Stimulated activated CD8-positive, alpha-beta memory T cell treated with anti-CD3 and anti-CD28 coated beads, Interleukin-4, amount 100 ng/mL, for 1 hour (primary cell): ENCODE measurements at places on chromosomes 2 and 18.

GRCh38 chr2:171598713-171599319 lies 76.5 kb downstream of the CYBRD1 start:
- peak; percentile 6 for DNase-seq

GRCh38 chr2:142992840-142993239 lies 115.4 kb downstream of the KYNU start:
- DNase-seq = no peak

GRCh38 chr2:69224512-69224837 lies 162.6 kb downstream of the GFPT1 start:
- DNase-seq = no peak

DNA sequence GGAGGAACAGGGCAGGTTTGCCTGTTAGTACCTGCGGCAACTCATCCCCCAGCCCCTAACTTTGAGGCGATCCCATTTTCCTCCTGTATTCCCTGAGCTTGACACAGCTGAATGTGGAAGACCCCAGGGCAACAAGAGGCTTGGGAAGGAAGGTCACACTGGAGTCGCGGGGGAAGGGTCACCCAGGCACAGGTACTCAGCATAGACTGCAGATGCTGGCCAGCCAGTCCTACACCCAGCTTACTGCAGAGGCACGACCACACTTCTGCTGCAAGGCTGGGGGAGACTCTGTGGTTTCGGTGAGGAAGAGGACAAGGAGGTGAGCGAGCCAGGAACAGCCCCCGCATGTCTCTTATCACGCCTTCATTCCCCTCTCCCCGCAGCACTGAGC lies 91.5 kb downstream of the MALT1 start:
- DNase-seq = no peak

- no peak for DNase-seq
Observed at GRCh38 chr2:120850551-120850950, 114.9 kb downstream of the GLI2 start.

GRCh38 chr18:54229421-54230059 lies 5.1 kb upstream of the MBD2 start:
- no peak for DNase-seq

- no peak for DNase-seq
Observed at GRCh38 chr2:38634684-38635083, 31.2 kb upstream of the GALM start.

- no peak for DNase-seq
Observed at GRCh38 chr18:33805592-33805991, 227.6 kb downstream of the ASXL3 start.

DNA sequence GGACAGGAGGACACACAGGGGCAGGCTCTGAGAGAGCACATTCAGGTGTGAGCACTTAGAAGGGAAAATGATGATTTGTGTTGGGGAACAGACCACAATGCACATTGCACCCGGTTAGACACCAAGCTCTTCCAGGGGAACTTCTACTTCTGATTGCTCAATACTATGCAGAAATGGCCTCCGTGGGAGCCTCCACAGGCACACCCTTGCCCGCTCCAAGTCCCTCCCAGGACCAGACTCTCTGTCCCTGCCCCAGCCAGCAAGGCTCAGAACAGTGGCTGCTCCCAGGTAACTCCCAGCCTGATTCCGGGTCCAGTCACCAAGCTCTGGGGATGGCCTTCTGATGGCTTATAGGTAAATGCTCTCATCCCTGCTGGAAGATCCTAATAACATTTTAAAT lies 56.2 kb downstream of the BCL2L11 start:
- DNase-seq = no peak

- no peak for DNase-seq
Observed at GRCh38 chr2:20107776-20108175, 56.3 kb upstream of the LAPTM4A start.

DNA sequence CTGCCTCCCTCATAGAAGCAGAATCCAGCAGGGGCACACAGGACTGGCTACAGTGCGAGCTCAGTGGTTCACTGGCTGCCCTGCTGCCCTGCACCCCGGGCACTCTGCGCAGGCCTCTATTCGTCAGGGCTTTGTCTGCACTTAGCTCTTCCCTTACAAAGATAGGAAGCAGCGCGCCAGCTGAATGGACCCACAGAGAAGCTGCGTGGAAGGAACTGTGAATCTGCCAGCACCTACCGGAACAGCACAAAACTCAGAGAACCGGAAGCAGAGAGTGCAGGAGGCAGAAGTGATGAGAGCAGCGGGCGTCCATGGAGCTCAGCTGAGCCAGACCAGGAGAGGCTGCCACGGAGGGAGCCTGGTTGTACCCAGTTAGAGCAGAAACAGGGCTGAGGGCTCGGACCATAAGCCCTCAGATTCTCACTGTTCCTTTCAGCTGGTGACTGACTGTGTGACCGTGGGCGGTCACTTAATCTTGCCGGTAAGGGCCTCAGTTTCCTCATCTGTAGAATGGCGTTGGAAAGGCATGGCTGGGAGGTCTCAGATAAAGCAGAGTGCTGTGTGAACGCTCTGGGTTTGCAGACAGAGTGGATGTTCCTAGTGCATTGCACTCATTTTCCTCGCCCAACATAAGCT lies 23.1 kb upstream of the SLC66A3 start:
- DNase-seq = no peak

DNA sequence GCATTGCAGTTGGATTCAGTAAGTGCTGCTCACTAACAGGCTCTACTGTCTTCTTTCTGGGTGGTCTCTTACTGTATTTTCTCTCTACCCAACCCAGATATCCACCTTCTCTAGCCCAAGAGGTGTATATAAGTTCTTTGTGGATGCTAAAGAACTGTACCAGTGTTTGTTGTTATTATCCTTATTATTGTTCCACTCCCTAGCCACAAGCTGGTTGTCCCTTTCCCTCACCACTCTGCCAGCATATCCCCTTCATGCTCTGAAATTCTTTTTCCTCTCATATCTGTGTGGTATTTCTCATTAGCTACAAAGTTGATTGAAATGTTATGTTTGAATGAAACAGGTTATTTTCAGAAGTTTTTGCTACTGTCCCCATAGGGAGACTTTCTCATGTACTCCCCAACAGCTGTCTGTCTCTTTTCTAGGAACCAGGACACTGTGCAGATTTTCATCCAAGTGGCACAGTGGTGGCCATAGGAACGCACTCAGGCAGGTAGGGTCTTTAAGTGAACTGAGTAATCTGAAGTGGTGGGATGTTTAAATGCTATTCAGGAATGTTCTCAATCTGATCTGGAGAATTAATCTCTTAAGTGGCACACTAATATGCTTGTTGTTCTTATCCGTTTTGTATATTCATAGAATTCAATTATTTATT lies 56.8 kb downstream of the COX7A2L start:
- DNase-seq = no peak

- DNase-seq = no peak
Observed at GRCh38 chr2:120731175-120731574, 4.5 kb upstream of the GLI2 start.

- DNase-seq = no peak
Observed at GRCh38 chr2:240503848-240504247, 53.9 kb downstream of the ANKMY1 start.

- DNase-seq = no peak
Observed at GRCh38 chr2:119678021-119678656, 862 bp upstream of the TMEM177 start.

DNA sequence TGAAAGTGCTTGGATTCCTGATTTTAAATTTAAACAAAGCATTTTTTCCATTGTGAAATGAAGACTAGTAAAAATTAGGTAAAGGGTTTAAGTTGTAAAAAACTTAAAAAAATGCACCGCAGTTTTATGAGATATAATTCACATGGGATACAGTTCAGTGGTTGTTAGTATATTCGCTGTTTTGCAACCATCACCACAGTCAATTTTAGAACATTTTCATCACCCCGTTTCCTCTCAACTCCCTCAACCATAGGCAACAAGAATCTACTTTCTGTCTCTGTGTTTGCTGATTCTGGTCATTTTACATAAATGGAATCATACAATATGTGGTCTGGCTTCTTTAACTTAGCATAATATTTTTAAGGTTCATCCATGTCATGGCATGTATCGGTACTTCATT lies 4.0 kb downstream of the DGKD start:
- DNase-seq = no peak

- no peak for DNase-seq
Observed at GRCh38 chr2:216741223-216741593, 45.9 kb upstream of the IGFBP5 start.

DNA sequence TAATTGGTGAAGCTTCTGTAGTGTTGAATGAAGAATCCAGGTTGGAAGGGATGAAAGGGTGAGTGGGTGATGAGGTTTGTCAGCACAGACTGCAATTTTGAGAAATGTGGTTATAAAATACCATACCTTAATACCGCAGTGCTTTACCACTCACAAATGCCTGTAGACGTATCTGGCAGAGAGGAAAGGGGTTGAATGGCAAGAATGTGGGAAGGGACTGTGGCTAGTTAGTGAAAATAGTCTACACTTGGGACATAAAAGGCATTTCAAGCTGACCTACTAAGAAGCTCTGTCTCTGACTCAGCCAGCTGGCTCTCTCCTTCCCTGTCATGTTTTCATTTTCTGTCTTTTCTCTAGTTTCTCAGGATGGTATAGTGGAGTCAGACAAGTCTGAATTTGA lies 25.1 kb downstream of the CDK15 start:
- no peak for DNase-seq

- DNase-seq = no peak
Observed at GRCh38 chr2:187493877-187494568, 46.0 kb upstream of the CALCRL start.

DNA sequence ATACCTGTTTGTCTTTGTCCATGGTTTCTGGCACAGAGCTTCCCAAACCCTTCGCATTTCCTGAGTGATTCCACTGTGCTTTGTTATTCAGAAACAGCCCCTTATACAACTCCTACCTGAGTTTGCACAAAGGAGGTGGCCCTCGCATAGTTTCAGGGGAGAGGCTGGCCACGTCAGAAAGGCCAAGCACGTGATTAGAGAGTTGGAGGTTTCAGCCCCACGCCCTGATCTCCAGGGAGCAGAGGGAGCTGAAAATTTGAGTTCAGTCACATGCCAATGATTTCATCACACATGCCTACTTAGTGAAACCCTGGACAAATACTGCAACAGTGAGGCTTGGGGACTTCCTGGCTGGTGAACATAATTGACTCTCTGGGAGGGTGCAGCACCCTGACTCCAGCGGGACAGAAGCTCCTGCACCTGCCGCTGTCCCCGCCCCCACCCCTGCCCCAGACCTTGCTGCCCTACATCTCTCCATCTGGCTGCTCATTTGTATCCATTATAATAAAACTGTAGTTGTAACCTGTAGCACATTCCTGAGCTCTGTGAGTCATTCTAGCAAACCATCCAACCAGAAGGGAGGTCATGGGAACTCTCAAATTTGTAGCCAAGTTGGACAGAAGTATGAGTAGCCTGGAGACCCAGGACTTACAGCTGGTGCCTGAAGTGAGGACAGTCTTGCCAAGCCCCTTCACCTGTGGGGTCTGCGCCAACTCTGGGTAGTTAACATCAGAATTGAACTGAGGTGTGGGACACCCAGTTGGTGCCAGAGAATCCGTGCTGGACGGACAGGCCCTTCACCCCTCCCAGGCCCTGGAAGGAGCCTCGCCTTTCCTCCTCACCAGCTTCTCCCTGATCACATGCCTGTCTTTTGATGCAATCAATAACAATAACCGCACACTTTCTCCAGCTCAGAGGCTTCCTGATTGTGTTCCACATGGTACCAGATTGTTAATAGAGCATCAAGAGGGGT lies 224.3 kb downstream of the ANAPC1 start:
- DNase-seq = no peak

DNA sequence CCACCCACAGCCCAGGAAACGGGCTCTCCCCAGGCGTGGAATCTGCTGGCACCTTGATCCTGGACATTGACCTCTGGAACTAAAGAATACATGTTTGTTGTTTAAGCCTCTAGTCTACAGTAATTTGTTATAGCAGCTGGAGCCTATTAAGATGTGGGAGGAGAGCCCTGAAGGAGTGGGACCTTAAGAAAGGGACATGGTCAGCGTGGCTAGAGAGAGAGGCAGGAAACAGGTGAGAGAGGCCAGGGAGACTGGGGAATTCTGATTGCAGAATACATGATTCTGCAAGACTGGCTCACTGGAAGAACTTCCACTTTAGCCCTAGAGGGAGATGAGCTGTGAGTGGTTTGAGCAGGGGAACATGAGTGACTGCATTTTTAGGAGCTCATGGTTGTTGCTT lies 83.2 kb downstream of the CD8B2 start:
- no peak for DNase-seq

- no peak for DNase-seq
Observed at GRCh38 chr18:79714531-79715240, 35.1 kb downstream of the CTDP1 start.

DNA sequence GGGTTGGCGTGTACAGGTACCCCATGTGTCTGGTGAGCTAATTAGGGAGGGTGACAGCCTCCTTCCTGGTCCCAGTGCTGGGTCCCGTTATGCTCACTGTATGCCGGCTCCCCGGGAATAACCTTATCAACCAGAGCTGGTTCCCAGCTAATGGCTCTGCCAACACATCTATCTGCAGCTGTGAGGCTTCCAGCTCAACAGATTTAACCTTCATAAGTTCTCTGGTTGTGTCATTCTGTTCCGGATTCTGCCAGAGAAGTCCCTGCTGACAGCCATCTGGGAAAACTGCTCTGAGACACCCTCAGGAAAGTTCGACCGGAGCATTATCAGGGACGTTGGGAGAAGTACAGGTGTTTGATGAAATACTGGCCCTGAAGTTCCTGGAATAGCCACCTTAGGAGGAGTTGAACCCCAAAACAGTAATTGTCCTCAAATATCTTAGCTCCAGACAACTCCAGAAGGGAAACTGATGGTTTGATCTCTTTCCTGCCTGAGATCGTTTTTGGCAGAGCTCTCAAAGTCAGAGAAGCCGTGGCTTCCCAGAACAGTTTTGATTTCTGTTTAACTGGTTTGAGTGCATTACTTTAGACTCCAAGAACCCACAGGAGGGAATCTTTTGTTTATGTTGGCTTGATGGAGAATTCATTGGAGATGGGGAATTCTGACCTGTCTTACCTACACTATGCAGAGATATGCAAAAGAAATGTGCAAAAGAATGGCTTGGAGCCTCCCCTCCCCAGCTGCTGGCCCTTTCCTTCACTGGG lies 39.4 kb upstream of the TXNDC2 start:
- DNase-seq = no peak

GRCh38 chr18:54830260-54830659 lies 2.0 kb downstream of the RAB27B start:
- DNase-seq = no peak

- DNase-seq = no peak
Observed at GRCh38 chr2:31097962-31098613, 40.2 kb downstream of the GALNT14 start.

GRCh38 chr2:32357318-32358110 lies 691 bp downstream of the BIRC6 start:
- DNase-seq = peak; percentile 5

- no peak for DNase-seq
Observed at GRCh38 chr2:134491022-134491421, 227.8 kb downstream of the TMEM163 start.

GRCh38 chr2:201218780-201219179 lies 35.8 kb downstream of the CASP10 start:
- no peak for DNase-seq

DNA sequence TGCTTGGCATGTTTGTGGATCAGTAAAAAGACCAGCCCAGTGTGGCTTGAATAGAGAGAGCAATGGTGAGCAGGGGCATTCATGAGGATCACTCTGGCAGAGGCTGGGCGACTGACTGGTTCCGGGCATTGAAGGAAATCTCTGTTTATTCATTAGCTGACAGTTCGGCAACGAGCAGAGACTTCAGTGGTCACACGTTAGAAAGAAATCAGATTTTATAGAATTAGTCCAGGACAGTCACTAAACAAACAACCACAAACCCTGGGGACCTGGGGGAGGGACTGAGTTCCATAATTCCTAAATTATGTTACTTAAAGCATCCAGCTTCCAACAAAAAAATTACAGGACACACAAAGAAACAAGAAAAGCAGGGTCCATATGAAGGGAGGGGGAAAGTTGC lies 72.5 kb downstream of the NOL10 start:
- no peak for DNase-seq

GRCh38 chr2:190640117-190640516 lies 8.8 kb upstream of the NAB1 start:
- DNase-seq = no peak
